A549 treated with ZK216348 at 1 μM for 4 hours (cell line): ENCODE measurements at places on chromosomes 4 and X. TPM values are rescaled to one million over a fixed set of nuclear protein-coding genes. Genes with fewer than 3 reads are reported as not detected.

The COX7B2 gene
- total RNA-seq: not detected in 5 replicates

The ANK2 gene
- total RNA-seq: 0.93 to 1.8 TPM (median 1.4 TPM) in 5 replicates

The GRIA3 gene
- total RNA-seq: not detected in 5 replicates

The ZNF630 gene
- total RNA-seq: 0.15 to 0.55 TPM (median 0.26 TPM) in 5 replicates

The DOK7 gene
- total RNA-seq: 0.12 to 0.85 TPM (median 0.41 TPM) in 5 replicates

The ZNF185 gene
- 6.7 to 8.8 TPM (median 7.8 TPM) in 5 replicates for total RNA-seq

The HPSE gene
- 1.1 to 2.2 TPM (median 1.3 TPM) in 5 replicates for total RNA-seq

The GPC4 gene
- total RNA-seq: 0.04 to 0.06 TPM (median 0.06 TPM) in 3 of 5 replicates, not detected in the others

The CACNA1F gene
- not detected in 5 replicates for total RNA-seq

The GAB1 gene
- total RNA-seq: 2.2 to 2.7 TPM (median 2.4 TPM) in 5 replicates

The LONRF3 gene
- 2.5 to 4.8 TPM (median 3.4 TPM) in 5 replicates for total RNA-seq

The ENPP6 gene
- not detected in 5 replicates for total RNA-seq

The LRCH2 gene
- 0.04 TPM in 1 of 5 replicates, not detected in the others for total RNA-seq

The LAS1L gene
- total RNA-seq: 60.3 to 74.0 TPM (median 70.2 TPM) in 5 replicates

The ATP2B3 gene
- 0.05 to 0.21 TPM (median 0.07 TPM) in 4 of 5 replicates, not detected in the other for total RNA-seq

The RGN gene
- total RNA-seq: not detected in 5 replicates

The GAGE1 gene
- not detected in 5 replicates for total RNA-seq

The FHDC1 gene
- 0.46 to 0.79 TPM (median 0.65 TPM) in 5 replicates for total RNA-seq

The QRFPR gene
- total RNA-seq: 0.12 TPM in 1 of 5 replicates, not detected in the others

The C4orf54 gene
- total RNA-seq: not detected in 5 replicates

The MAGEA11 gene
- total RNA-seq: not detected in 5 replicates

The DMRTC1B gene
- total RNA-seq: 0.13 TPM in 1 of 5 replicates, not detected in the others

The SHROOM3 gene
- total RNA-seq: 6.8 to 13.9 TPM (median 11.1 TPM) in 5 replicates

The DCHS2 gene
- total RNA-seq: 0.04 TPM in 1 of 5 replicates, not detected in the others
